ENCODE measurements at places on chromosomes 7 and 10.

DNA sequence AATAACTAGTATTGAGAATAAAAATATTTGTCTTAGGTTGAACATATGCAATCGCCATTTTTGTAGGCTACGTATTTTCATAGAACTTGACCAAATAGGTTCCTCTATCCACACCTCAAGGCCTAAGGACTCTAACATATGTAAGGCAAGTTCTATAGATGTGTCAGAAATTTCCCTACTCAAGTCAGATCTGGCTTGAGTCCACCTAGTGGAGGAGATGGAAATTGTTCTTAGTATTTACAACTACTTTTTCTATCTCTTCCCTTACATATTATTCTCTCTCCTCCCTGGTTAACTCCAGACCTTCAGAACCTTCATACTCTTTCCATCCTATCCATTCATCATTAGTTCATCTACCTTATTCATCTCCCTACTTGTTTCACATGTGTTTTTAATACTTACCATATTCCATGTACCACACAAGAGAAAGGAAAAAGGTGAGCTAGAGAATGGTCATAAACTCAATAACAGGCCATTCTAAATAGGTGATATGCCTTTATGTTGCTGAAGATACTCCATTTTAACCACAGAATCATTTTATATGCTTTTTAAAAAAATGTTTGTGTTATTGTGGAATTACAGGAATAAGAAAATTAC is 174.5 kb upstream of the HDAC9 start:
- no peak for DNase-seq

DNA sequence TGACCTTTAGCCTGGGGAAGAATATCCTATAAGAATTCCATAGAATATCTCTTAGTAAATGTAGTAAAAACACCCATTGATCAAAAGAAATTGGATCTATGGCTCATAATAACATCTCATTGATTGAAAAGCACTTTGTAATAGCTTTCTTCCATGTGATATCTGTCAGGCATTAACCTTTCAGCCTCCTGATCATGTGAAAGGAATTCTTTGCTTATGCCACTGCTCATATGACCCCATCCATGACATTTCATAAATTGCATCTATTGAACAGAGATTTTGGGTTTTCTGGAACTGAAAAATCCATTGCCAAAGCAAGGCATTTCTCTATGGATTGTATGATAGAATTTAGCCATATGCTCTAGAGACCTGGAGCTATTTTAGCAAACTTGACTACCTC is 519.3 kb upstream of the PFKP start:
- DNase-seq: no peak

GRCh38 chr7:17943006-17943405 is 2.7 kb upstream of the SNX13 start:
- no peak for DNase-seq

DNA sequence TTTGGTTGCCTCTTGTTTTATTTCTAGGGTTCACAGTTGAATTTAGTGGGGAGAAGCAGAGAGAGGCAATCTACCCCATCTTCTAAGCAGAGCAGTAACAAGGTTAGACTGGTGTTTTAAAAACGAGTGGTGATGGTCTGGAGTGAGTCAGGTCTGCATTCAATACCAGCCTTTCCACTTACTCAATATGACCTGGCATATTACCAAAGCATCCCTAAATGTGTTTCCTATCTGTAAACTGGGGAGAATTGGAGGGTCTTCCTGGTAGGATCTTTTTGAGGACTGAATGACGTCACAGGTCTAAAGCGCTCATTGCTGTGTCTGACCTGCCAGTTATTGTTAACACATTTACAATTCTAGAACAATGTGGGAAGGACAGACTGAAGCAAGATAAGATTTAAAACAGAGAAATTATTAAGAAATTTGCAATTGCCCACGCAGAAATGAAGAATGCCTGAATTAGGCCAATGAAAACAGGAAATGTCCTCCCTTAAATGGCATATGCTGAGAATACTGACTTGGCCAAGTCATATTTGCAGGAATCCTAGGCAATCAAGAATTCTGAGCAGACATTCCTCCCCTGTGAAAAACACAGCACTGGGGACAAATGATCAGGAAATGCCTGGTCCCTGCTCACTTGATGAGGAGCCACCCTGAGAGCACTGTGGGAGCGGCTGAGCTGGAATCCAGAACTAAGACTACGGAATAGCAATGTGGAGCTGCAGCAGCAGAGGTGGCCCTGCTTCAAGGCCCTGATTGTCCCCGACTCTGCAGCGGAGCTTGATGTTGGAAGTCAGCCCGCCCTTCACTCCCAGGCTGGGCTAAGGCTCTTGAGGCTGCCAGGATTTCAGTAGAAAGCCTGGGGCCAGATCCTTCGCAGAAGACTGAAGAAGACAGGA is 184.5 kb upstream of the CXCL12 start:
- DNase-seq: no peak

DNA sequence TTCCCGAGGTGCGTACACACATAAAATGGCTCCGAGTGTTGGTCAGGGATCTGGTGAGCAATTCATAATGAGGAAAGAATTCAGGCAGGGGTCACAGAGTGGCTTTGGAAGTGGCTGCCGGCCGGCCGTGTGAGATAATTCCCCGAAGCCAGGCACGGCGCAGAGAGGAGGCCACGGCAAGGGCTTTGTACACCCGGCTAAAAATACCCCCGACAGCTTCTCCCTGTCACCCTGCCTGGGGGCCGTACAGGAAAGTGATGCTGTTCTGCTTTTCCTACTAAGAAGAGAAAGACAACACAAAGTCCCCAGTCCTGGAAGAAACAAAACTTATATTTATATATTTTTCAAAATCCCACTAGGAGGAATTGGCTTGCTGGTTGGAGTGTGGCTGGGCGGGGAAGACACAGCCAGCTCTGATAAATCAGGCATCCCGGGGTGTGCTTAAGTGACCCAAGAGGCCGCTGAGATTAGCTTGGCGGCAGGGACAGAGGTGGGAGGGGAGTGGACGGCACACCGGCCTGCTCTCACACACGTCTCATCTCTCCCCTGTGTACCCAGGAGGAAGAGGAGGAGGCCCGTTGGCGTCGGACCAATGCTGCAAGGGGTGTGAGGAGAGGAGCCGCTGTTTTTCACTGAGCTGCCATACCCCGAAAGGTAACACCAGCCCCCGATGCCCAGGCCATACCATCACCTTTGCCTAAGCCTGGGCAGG is 70.5 kb downstream of the ZMIZ1 start:
- peak; percentile 59 for DNase-seq

DNA sequence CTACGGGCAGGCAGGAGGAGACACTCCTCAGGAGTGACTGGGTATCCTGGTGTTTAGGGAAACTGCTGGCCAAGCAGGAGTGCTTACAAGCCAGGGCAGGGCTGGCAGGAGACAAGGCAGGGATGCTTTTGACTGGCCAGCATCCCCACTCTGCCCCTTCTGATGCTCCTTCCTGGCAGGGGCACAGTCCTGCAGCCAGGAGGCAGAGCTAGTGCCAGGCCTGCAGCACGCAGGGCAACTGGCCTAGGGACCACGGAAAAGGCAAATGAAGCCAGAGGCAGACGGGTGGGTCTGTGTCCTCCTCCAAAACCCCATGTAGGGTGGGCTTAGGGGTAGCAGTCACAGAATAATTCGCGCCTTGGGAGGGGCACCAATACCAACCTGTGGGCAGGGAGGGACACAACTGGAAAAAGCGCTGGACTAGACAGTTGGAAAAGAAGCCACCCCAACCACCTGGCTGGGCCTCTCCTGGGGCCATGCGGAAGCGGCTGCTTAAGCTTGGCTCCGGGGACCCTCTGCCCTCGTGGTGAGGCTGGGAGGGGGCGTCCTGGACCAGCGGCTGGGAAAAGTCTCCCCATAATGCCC is 4.8 kb downstream of the IMPDH1 start:
- no peak for DNase-seq

DNA sequence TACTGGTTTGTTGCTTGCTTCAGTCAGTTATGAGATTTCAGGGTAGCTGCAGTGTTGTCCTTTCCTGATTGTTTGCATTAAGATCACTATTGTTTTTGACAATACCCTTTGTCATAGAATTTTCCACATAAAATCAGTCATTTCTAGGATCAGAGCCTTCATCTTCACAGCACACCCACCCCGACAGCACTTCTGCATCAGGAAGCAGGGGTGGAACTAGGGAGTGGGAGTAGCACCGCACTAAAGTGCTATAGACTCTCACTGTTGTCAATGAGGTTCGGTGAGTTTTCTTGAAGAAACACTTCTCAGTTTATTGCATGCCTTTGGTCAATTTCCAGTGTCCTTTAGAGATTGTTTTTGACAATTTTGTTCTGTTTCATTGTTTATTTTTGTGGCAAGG is 632.5 kb downstream of the AUTS2 start:
- no peak for DNase-seq

- no peak for DNase-seq
Measured at GRCh38 chr10:124353896-124354295, 64.8 kb downstream of the OAT start.

DNA sequence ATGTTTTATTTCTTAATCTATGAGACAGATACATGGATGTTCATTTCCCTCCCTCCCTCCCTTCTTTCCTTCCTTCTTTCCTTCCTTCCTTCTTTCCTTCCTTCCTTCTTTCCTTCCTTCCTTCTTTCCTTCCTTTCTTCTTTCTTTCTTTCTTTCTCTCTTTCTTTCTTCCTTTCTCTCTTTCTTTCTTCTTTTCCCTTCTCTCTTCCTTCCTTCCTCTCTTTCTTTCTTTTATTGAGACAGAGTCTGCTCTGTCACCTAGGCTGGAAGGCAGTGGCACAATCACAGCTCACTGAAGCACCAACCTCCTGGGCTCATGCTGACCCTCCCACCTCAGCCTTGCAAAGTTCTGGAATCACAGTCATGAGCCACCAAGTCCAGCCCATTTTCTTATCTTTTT is 5.5 kb upstream of the PRRT4 start:
- DNase-seq: no peak

GRCh38 chr10:16893664-16894063 is 76.4 kb upstream of the RSU1 start:
- no peak for DNase-seq

DNA sequence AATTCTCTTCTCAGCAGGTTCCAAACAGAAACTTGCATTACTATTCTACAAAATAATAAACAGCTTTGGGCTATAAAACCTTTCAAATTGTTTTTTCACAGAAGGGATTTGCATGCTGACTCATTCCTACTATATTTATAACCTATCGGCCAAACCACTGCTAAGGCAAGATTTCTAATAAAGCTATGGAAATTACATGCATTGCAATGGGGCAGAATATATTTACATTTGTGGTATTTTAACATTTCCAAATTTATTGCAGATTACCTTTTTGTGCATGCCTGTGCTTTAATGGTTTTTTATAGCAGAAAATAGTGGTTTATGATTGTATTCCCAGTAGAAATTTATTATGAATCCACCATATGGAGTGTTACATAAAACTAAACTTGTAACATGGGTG is 69.0 kb upstream of the NPVF start:
- DNase-seq: no peak

DNA sequence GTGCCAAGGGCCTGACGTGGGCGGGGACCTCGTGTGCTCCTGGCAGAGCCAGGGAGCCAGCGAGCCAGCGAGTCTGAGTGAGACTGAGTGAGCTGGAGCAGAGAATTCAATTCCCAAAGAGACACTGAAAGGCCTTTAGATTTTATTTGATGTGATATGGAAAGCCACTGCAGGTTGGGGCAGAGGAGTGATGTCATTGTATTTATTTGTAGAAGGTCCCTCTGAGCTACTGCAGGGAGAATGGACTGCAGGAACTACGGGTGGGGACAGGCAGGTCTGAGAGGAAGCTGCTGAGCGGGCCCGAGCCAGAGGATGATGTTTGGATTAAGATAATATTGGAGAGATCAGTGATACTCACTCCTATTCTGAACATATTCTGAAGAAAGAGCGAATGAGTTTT is 445.8 kb upstream of the ANKRD30A start:
- DNase-seq: no peak

GRCh38 chr10:126387041-126387921 is 996 bp downstream of the ADAM12 start:
- DNase-seq: peak; percentile 11

GRCh38 chr7:139682136-139683013 is 95.4 kb downstream of the HIPK2 start:
- DNase-seq: no peak

- no peak for DNase-seq
Measured at GRCh38 chr7:110253093-110253492, 837.8 kb upstream of the LRRN3 start.

GRCh38 chr10:129497013-129497412 is 30.0 kb downstream of the MGMT start:
- no peak for DNase-seq

DNA sequence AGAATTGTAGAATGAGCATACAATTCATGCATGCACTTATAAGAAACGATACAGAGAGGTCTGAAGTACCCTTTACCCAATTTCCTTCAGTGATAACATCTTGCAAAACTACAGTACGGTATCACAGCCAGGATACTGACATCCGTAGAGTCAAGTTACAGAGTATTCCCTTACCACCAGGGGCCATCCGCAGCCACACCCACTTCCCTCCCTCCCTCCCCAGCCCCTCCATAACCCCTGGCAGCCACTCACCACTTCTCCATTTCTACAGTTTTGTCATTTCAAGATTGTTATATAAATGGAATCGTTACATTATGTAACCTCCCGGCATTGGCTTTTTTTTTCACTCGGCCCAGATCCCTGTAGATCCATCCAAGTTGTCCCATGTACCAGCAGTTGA is 113.6 kb upstream of the RET start:
- peak; percentile 41 for DNase-seq

GRCh38 chr7:7251742-7252141 is 69.4 kb downstream of the C1GALT1 start:
- peak; percentile 72 for DNase-seq

Measured in inflammatory macrophage treated with lipopolysaccharide for 1 hour (primary cell).